ENCODE measurements at places on chromosomes 11 and 22.

GRCh38 chr11:845872-846495 is 3.3 kb downstream of the TSPAN4 start:
- no peak for DNase-seq

GRCh38 chr11:70498171-70498571 is 99.8 kb downstream of the CTTN start:
- DNase-seq: peak; percentile 16

- DNase-seq: no peak
Observed at GRCh38 chr22:25878933-25879332, 136.9 kb downstream of the MYO18B start.

DNA sequence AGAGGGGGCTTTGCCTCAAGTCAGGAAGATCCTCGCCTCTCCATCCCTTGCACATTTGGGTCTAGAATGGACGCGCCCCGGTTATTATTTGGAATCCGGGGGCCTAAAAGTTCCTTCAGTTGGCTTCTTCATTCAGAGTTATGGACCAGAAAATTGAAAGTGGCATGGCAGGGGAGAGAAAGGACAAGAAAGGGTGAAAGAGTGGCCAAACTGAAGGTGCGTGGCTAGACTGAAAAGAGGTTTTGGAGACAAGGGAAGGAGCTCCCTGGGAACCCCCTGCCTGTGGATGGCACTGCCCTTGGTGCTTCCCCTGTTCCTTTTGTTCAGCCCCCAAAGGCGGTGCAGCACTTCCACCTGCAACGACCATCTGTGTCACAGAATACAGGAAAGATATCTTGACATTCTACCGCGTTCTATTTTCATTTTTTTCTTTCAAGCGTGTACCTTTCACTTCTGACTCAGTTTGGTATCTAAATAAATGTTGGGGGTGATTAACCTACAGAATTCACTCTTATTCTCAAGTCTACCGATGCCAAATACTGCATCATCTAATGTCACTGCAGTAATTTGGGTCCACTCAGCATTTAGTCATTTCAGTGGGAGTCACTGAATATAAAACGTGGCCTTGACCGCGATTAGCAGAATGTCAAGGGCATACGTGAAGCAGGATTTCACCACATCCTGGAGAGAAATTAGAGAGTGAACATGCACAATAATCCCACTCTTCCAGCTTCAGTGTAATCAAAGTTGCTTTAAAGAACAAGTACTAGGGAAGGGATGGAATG is 88.1 kb upstream of the ARHGAP32 start:
- DNase-seq: no peak

- DNase-seq: no peak
Observed at GRCh38 chr22:48208894-48209293, 1446.4 kb downstream of the TBC1D22A start.

GRCh38 chr22:40818192-40818746 is 877 bp downstream of the SLC25A17 start:
- DNase-seq: no peak

- DNase-seq: peak; percentile 63
Observed at GRCh38 chr11:132623511-132623910, 908.8 kb downstream of the OPCML start.

DNA sequence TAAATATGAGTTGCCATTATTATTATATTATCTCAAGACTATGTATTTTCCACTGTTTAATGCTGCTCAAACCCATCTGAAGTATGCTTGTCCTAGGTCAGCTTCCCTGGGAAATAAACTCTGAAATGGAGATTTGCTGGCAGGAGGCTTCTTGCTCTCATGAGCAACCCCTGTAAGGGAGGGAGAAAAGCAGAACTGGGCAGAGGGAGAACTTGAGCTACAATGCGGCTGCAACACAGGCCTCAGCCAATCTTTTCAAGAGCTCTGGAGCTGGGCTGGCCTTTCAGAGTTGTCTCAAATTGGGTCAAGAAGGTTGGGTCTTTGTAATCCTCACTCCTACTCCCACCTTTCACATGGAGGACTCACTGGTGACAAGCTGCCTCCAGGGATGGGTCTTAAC is 412.6 kb downstream of the TENM4 start:
- DNase-seq: no peak

DNA sequence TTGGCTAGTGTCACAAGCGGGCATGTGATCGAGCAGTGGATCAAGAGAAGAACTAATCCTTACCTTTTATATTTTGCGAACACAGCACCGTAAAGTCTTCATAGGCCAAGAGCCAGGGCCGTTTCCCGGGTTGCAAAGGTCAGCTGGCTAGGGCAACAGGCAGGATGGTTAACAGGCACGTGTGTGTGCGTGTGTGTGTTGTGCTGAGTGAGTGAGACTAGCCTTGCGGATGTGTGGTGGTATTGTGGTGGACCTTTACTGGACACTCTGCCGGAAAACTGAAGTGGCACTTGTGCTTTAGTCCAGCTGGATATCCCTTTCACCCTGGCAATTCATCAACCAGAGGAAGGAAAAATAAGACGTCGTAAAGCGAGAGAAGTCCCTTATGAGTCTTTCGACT is 176.7 kb downstream of the BCR start:
- no peak for DNase-seq

- DNase-seq: peak; percentile 43
Observed at GRCh38 chr22:27810609-27811151, 9.1 kb upstream of the MN1 start.

DNA sequence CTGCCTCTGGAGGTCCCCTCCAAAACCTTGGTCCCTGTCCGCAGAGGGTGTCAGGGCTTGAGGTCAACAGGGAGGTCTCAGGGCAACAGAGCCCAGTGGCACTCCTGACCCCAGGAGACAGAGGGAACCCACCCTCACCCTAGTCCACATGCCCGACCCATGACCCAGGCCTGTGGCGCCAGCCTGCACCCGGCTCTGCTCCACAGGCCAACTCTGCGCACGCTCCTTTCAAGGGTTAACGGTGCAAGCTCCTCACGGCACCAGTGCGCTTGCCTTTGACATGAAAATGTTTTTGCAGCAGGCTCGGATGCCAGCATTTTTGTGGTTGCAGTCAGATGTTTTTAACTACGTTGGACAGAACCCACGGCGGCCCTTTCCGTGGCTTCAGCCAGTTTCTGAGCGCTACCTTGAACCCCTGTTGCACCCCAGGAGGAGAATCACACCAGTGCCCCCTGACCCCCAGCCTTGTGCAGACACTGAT is 68.6 kb downstream of the CDKN1C start:
- no peak for DNase-seq

- DNase-seq: no peak
Observed at GRCh38 chr11:117900121-117900648, 23.7 kb upstream of the FXYD6 start.

DNA sequence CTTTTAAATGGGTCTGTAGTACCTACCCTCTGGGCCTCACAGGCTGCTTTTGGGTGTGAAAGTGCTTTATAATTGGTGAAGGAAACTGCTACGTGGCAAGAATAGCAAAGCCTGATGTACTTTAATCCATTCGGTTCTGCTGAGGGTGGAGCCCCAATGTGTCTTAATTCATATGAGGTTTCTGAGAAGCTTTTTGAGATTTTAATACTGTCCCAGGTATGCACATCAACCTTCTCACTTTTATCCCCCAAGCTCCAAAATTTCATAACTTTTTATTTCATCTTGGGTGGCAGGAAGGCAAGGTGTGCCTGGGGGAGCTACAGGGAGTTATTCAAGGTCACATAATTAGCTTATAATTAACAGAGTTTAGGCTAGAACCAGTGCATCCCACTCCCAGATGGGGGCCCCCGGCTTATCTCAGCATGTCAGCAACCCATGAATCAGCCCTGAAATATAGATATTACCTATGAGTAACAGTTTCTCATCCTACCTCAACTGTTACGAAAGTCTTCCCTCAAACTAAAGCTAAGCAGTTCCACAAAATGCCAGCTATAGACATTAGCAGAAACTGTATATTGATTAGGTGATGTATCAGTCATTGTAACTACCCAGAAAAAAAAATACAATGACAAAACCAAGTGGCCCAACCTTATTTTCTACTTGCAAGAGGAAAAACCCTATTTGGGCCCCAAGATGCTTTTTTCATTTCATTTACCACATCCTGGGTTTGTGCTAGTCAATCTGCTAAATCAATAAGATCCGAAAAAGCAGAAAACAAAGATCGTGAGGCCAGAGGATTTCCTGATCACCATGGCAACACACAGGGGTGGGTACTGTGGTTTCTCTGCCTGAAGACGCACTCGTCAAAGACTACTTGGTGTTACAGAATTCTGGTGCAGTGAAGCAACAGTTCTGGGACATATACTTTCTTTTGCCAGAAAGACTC is 26.7 kb downstream of the CD44 start:
- DNase-seq: no peak

DNA sequence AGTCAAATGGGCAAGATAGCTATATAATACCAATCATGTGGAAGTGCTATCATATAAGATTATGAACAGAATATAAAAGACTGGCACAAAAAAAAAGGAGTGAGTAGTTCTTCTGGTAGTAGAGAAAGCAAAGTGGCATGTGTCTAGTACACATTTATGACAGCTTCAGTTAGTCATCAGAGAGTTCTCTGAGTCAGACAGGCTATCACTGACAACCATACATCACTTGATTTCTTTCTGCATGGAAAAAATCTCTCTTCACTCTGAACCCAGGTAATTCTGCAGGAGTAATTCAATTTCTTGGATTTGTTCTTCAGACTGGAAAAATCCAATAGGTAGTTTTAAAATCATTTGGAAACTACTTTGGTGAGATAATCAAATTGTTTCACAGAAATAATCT is 286.8 kb upstream of the ANO3 start:
- no peak for DNase-seq

GRCh38 chr11:119483881-119484371 is 61.0 kb upstream of the THY1 start:
- DNase-seq: no peak

- no peak for DNase-seq
Observed at GRCh38 chr11:125600663-125601062, 8.0 kb downstream of the STT3A start.

DNA sequence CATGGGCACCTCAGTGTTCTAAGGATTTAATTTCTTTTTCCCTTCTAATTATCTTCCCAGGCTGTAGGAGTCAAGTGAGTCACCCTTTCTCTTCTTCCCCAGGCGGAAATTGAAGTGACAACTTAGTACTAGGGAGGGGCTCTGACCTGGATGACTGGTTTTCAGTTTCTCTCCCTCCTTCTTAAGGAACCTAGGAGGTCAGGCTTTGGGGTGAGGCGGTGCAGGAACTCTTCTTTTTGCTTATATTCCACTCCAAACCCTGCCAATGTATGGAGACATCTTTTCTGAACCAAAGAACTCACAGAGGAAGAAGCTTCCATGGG is 12.6 kb downstream of the ZDHHC5 start:
- no peak for DNase-seq

DNA sequence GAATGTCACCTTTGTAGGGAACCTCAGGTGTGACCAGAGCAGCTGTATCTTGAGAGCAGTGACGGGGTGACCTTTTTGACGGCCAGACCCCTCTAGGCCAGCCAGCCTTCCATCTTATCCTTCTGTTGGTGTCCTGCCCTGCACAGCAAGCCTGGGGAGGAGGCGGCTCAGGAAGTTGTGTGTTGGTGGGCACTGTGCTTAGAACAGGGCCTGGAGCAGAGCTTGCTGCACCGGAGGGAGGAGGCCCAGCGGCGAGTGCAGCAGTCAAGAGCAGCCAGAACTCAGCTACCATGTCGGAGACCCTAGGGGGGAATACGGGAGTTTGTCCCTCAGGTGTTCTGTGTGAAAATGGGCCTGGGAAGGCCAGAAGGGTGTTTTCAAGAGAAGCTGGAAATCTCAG is 129.4 kb downstream of the OSBP2 start:
- no peak for DNase-seq

DNA sequence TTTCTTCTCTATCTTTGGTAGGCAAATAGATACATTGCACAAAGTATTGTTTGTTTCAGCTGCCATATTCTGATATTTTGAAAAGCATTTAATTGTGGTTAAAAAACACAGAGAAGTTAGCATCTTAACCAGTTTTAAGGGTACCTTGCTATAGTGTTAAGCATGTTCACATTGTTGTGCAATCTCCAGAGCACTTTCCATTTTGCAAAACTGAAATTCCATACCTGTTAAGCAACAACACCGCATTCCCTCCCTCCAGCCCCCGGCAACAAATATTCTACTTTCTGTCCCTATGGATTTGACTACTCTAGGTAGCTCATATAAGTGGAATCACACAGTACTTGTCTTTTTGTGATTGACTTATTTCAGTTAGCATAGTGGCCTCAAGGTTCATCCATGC is 33.9 kb downstream of the CNTF start:
- DNase-seq: no peak

GRCh38 chr11:3129181-3129590 is 35.9 kb downstream of the OSBPL5 start:
- no peak for DNase-seq

GRCh38 chr22:39535357-39535725 is 2.8 kb upstream of the RPS19BP1 start:
- DNase-seq: no peak

DNA sequence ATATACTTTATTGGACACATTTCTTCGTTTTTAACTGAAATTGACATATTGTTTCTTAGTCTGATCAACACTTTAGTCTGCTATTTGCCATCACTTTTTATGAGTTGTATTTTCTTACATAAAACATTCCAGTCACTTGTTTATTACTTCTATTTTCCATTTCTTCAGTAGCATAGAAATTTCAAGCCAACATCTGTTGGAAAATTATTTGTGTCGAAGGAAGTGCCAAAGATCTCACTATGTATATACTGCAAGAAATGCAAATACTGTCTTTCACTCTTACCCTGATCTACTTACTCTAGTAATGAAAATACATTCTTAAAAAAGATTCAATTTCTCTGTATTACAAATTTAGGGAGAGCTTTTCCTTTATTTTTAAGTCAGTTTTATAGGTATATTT is 105.9 kb downstream of the SLC17A6 start:
- no peak for DNase-seq

- DNase-seq: no peak
Observed at GRCh38 chr11:19326499-19326898, 85.8 kb upstream of the E2F8 start.

DNA sequence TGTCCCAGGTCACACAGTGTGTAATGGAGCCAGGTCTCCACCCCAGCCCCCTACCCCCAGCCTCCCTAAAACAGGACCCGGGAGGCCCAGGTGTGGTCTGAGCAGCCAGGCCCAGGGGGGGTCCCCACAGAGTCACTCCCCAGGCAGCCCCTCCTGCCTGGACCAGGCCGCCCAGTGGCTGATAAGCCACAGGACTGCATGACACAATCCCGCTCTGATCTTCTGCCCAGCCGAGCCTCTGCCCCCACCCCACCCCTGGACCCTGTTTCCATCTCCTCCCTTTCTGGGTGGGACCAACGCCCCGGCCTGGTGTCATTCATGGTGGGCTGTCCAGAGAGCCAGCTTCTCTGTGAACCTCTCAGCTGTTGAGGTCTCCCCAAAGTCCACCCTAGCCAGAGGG is 7.8 kb upstream of the LIF start:
- no peak for DNase-seq

- DNase-seq: no peak
Observed at GRCh38 chr11:614623-615503, 887 bp downstream of the IRF7 start.

All from NCI-H1694 (cell line).